ENCODE measurements at places on chromosomes 13 and 19. TPM values are rescaled to one million over a fixed set of nuclear protein-coding genes. Genes with fewer than 3 reads are reported as not detected.

ISOC2 gene
- total RNA-seq: 70.7 TPM

TCF3 gene
- 156 TPM for total RNA-seq

PGLYRP1 gene
- not detected for total RNA-seq

ATP8A2 gene
- under 0.01 TPM for total RNA-seq

PRSS57 gene
- not detected for total RNA-seq

IGSF23 gene
- total RNA-seq: not detected

ADAMTSL5 gene
- 5.2 TPM for total RNA-seq

ANGPTL8 gene
- not detected for total RNA-seq

ZBTB32 gene
- not detected for total RNA-seq

PSPN gene
- total RNA-seq: 0.19 TPM

C5AR2 gene
- not detected for total RNA-seq

LYPD5 gene
- 3.1 TPM for total RNA-seq

CGB1 gene
- 2.4 TPM for total RNA-seq

ZNF443 gene
- 1.6 TPM for total RNA-seq

COX7A1 gene
- 0.35 TPM for total RNA-seq

CTXN1 gene
- total RNA-seq: 7.8 TPM

SYNGR4 gene
- not detected for total RNA-seq

FXYD3 gene
- total RNA-seq: 658 TPM

CLEC11A gene
- 3.7 TPM for total RNA-seq

ERFL gene
- total RNA-seq: not detected

KPTN gene
- 3.6 TPM for total RNA-seq

NUMBL gene
- total RNA-seq: 18.9 TPM

PSG6 gene
- total RNA-seq: not detected

ZNF544 gene
- 54.7 TPM for total RNA-seq

BEST2 gene
- not detected for total RNA-seq

SHD gene
- not detected for total RNA-seq

TGDS gene
- total RNA-seq: 10.9 TPM

LYPD3 gene
- 344 TPM for total RNA-seq

CYP2A6 gene
- not detected for total RNA-seq

LRG1 gene
- total RNA-seq: 0.56 TPM

ARL11 gene
- total RNA-seq: 0.07 TPM
